ENCODE measurements at places on chromosomes 11 and 22.

DNA sequence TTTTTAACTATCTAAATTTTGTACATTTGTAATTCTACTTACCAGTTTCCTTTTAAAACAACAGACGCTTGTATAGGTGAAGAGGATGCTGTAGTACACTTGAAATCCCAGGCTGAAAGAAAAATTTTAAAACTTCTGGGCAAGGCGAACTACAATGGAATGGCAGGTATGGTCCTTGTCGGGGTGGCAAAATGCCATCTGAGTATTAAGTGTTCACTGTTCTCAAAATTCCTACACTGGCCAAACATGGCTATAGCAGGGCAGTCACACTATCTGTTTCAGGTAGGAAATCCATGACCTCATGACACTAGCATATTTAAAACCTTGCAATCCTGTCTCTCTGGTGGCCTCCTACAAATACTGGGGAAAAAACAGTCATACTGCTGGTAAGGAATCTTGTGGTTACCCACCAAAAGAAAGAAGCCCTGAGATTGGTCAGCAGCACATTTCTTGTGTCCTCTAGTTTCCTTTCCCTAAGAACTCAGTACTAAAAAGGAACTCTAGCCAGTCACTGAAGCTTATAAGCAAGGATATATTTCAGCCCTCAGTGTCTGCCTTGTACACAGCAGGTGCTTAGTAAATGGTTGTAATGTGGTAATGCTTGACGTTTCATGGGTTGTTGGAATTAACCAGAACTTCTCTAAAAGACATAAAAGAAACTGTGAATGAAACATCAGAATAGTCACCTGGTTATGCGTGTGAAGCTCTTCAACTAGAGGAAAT is 5.2 kb upstream of the ZC3H12C start:
- no peak for DNase-seq

DNA sequence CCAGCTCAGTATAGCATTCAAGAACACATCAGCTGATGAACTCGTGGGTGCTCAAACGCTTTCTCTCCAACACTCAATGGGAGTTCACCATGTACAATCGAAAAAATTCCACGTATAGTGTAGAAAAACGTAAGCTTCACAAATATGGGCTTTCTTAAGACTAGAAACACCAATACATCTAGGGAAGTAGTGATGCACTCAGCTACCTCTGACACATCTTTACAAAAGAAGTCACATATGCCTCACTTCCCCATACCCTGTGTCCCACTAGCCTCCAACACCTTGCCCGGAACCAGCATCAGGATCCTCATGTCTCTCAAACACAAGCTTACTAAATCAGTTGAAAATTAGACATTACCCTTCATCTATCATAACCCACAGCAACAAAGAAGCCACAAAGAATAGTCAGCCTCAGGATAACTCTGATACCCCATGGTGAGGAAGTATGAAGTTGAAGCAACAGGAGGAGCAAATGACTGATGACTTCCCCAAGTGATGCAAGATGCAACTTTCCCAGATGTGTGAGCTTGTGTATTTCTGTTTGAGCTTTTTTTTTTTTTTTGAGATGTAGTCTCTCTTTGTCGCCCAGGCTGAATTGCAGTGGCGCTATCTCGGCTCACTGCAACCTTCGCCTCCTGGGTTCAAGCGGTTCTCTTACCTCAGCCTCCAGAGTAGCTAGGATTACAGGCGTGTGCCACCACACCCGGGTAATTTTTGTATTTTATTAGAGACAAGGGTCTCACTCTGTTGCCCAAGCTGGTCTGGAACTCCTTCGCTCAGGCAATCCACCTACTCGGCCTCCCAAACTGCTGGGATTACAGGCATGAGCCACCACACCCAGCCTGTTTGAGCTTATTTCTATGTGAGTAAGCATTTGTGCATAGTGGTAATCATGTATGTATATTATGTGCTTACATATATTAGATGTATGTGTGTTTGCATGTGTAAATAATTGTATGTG is 8.5 kb upstream of the DENND5A start:
- no peak for DNase-seq

- DNase-seq: no peak
These were observed 6.3 kb downstream of the OR52K2 start for GRCh38 chr11:4455419-4455818.

- no peak for DNase-seq
These were observed 29.6 kb upstream of the OR5P2 start for GRCh38 chr11:7826324-7826723.

- DNase-seq: no peak
These were observed 171.2 kb downstream of the C11orf91 start for GRCh38 chr11:33529461-33529860.
